ENCODE measurements at places on chromosomes 12 and 14.

DNA sequence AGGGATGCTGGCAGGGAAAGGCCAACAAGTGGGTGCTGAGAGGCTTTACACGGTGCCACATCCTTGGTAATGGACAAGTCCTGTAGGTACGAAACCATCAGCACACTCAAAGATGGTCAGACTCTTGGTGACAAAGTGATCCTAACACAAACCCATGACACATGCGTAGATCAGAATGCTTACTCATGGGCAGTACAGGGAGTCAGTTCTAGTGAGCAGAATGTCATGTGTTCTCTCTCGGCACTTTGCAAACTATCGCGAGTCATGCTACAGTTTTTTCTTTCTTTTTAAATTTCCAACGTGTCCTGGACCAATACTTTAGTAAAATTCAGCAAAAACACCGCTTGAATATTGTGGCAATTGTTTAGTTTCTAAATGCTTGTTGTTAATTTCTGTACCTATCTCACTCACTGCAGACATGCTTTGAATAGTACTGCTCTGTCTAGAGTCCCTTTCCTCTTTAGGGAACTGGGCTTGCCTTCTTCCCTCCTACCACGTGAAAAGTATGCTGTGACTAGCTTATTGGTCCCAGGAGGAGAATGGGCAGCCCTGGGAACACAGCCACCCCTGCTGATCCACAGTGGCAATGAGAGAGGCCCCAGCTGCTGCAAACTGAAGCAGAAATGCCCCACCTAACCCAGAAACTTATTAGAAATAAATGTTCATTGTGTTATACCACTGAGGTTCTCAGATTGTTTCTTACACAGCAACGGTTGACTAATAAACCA, 62.4 kb downstream of the UBR7 start:
- no peak for DNase-seq

- no peak for DNase-seq
Observed at GRCh38 chr14:74394549-74394948, 31.5 kb downstream of the SYNDIG1L start.

GRCh38 chr12:644818-645552, 18.3 kb downstream of the NINJ2 start:
- DNase-seq, result no peak

- no peak for DNase-seq
Observed at GRCh38 chr14:75978249-75978731, 3.5 kb downstream of the TGFB3 start.

GRCh38 chr14:104776961-104777807, 18.4 kb downstream of the AKT1 start:
- DNase-seq, result no peak

GRCh38 chr14:84493779-84494178, 1036.2 kb upstream of the FLRT2 start:
- DNase-seq, result no peak

GRCh38 chr12:123903301-123904065, 69.1 kb downstream of the CCDC92 start:
- no peak for DNase-seq

DNA sequence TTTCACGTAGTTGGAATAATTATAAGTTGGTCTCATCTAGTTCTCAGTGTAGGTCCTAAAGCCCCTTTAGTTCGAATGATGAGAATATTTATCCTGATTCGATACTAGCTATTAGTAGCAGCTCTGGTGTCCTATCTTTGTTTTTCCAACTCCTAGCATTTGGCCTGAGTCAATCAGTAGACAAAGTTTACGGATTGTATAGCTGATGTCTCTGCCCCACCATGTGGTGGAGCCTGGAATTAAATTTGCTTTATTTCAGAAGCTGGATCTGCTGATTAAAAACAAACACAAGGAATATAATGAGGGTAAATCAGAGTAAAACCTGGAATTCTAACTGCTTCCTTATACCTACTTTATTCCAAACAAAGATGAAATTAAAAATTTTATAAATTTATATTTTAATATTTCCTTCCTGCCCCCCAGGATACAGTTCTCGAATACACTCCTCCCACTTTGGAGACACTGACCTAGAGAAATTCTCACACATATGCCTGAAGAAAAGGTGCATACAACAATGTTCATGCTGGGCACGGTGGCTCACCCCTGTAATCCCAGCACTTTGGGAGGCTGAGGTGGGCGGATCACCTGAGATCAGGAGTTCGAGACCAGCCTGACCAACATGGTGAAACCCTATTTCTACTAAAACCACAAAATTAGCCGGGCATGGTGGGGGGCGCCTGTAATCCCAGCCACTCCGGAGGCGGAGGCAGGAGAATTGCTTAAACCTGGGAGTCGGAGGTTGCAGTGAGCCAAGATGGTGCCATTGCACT, 7.6 kb upstream of the BRMS1L start:
- DNase-seq, result peak; percentile 35

DNA sequence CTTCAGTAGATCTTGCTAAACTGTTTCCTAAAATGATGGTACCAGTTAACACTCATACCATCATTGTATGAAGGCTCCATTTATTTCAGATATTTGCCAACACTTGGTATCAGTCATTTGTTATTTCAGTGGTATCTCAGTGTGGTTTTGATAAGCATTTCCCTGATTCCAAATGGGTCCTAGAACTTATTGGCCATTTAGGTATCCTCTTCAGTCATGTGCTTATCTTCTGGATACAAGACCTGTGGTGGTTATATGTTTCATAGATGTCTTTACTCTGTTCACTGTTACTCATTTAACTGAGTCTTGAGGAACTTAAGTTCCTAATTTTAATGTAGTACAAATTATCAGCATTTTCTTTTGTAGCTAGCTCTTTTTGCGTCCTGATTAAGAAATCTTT, 13.5 kb downstream of the SINHCAF start:
- no peak for DNase-seq

DNA sequence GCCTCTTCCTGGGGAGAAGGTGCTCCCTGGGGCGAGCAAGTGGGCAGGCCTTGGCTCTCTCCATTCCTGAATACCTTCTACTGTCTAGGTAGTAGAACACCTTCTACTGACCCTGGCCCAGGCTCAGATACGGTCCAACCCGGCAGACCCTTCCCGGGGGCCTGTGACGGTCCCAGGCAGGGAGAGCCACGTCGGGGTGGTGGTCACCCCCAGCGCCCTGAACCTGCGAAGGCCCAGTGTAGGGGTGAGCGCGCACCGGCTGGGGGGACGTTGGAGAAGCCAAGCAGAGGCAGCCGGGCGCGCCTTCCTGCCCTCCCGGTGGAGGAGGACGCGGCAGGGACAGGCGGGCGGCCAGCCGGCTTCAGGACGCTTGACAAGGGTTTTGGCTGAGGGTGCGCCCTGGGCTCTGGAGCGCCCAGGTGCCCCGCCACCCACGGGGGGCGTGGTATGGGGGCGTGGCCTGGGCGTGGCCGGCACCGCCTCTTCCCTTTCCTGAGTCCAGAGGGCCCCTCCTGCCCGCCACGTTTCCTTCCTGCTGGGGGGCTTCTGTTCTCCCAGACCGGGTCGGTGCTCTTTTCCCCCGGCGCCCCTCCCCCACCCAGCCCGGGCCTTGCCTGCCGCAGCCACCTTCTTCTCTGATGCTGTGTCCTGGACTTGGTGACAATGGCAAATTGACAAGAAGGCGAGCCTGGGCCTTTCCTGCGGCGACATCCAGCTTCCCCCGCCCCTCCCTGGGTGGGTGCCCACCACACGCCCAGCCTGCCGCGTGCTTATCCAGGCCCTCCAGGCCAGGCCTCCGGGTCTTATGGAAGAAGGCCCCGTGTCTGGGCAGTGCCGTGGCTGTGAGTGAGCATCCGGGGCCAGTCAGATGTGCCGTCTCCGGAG, 24.5 kb upstream of the PPP1R13B start:
- DNase-seq, result no peak

DNA sequence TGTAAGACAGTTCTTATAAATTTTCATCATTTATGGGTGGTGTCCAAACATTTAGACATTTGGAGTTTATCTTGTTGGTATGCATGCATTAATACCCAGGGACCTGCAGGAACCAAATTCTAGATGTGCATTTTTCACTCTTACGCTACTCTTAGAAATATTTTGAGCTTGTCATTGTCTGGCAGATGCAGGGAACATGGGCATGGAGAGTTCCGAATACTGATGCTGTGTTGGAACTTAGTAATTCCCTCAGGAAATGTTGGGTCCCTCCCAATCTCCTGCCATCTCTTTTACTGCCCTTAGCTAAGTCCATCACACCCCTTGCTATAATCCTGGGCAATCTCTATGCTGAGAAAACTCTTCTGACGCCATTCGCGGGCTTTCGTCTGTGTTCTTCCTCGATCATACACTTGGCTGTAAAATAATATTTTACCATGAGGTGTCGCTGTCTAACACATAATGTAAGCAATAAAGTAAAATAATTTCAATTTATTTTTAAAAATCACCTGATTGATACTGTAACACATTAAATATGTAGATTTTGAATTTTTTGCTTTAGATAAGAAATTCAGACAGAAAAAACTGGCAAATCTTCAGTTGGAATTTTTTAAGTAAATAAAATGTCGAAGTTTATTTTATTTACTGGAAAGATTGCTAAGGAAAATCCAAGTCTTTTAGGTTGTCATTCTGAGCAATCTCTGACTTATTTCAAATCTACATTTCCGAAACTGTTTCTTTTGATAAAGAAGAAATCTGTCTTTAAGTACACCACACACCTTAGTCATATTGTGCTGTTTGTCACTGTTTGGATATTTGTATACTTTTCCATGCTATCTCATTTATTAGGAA, 304.1 kb upstream of the SSTR1 start:
- peak; percentile 2 for DNase-seq

DNA sequence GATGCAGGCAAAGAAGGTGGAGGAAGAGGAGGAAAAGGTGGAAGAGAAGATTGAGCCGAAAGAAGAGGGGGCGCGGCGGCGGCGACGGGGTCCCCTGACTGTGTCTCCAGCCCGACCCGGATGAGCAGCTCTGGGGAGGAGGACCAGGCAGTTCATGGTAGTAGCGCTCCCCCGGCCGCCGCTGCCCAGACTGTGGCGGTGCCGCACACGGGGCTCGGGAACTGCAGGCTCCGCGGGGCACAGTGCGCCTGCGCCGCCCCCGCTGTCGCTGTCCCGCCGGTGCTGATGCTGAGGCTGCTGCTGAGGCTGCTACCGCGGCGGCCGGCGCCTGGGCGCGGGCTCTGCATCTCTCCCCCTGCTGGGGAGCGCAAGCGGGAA, at the start of gene KCNH5:
KCNH5 (minus strand) TSS at position 225 of the 378 bp plus-strand sequence. CDS start 272 bp downstream, outside the sequence.
- no peak for DNase-seq

DNA sequence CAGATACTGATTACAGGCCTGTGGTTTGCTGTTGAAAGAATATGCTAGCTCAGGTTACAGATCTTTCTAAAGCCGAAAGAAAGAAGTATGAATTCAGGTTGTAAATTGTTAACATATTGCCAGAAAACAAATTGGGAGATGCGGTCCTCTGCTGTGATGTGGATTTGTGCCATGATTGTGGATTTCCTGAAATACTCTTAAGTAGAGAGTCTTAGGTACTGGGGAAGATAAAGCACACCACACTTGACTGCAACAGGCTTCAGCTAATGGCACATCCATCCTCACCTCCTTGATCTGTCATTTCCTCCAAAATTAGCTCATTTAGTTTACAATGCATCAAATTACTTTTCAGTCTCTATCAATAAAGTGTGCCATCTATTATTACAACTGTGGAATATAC, 279.2 kb downstream of the SYT1 start:
- no peak for DNase-seq

DNA sequence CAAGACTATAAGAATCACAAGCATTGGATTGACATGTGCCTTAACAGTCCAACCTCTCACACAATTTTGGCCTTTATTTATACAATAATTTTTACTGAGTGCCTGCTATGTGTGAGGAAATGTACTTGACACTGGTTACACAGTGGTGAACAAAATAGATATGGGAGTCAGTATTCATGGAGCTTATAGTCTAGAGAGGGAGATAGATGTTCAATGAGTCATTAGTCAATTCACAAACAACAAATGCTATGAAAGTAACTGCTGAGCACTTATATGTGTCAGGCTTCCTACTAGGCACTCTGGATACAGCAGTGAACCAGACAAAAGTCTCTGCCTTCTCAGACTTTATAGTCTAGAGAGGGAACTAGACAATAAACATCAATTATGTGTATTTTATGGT, 3.7 kb downstream of the CFAP54 start:
- DNase-seq, result no peak

DNA sequence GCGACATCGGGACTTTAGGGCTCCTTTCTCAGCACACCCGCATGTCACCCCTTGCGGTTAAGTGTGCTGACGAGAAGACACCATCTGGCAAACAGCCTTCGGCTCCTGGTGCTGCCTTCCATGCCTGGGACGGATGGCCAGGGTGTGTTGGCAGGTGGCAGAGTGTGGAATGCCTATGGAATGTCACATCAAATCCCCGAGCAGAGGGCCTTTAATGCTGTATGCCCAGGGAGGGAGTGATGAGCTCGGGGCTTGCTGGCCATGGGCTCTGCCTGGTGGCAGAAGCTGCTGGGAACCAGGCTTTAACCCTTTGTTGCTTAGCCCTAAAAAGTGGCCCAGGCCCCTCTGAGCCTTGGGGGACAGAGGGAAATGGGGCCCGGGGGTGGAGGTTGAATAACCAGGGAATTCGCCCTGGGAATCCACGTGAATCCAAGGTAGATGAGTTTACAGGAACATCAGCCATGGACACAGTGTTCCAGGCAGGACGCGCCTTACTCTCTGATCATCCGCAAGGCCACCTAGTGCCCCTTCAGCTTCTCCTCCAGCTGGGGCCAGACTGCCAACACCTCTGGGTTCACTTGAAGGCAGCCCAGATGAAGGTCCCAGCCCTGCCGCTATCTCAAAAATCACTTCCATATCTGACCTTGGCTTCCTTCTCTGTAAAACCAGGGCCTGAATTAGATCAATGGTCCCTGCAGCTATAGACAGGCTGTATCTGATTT, 17.4 kb downstream of the FAM181A start:
- no peak for DNase-seq

DNA sequence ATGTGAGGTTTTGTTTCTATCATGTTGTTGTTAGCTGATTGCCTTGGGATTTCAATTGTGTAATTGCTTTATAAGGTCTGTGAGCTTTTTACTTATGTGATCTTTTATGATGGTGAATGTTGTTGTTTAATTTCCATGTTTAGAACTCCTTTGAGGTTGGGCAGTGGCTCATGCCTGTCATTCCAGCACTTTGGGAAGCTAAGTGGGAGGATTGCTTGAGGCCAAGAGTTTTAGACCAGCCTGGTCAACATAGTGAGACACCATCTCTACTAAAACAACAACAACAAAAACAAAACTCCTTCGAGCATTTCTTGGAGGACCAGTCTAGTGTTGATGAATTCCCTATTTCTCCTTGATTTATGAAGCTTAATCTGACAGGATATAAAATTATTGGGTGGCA, 102.1 kb upstream of the PMCH start:
- no peak for DNase-seq

DNA sequence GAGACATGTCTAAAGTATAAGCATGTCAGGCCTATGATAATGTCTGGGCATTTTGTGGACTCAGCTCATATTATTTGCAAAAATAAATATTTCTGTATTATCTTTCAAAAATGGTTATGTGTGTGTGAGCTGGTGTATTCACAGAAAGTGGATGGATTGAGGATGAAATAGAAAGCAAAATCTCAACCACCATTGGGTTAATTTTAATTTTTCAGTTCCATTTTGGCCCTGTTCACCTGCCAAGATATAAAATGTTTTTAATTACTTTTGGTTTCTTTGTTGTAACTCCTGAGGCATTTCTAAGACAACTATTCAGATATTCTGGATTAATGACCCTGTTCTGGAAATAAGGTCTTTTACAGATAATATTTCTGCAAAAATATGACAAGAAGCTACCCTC, 232.7 kb upstream of the PPFIA2 start:
- DNase-seq, result no peak
